ENCODE measurements at places on chromosomes 5 and 9.

- DNase-seq: no peak
Observed at GRCh38 chr9:115142090-115142489, 24.1 kb upstream of the TNC start.

GRCh38 chr5:176789873-176790615, 20.3 kb upstream of the UNC5A start:
- no peak for DNase-seq

DNA sequence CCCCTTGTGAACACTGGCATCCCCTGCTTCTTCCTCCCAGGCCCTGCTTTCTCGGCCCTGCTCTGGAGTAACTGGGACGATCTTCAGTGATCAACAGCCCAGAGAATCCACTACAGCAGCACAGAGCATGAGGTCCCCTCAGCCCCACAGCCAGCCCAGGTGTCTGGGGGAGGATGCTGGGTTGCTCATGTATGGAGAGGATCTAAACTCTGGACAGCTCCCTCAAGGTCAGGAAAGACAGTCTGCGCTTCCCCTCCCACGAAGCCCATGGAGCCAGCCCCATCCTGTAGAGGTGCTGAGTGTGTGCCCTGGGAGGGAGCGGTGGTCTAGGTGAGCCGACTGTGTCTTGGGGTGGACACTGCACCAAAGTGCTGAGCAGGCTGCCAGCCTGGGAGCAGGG, 190.2 kb downstream of the GABBR2 start:
- DNase-seq: no peak

GRCh38 chr9:126331964-126332748, 5.5 kb downstream of the MVB12B start:
- DNase-seq: no peak

- no peak for DNase-seq
Observed at GRCh38 chr5:179284751-179285631, 60.3 kb downstream of the ADAMTS2 start.

DNA sequence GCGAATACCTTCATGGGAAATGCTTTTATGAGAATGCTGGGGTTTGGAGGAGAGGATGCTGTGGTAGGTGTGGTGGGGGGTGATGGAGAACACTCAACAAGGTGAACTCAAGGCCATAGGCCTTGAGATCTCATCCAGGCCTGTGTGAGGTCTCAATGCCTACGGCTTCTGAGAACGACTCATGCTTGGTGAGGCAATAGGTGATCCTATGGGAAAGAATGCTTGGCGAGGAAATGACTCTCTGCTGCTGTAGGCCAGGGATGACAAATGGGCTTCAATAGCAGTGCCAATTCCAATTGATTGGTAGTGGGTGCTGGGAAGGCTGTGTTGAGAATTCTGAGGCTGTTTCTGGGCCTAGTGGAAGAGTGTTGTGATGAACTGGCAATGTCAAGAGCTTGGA, 280.2 kb upstream of the CLINT1 start:
- no peak for DNase-seq

GRCh38 chr9:96425500-96426169, 7.5 kb upstream of the ZNF367 start:
- no peak for DNase-seq

DNA sequence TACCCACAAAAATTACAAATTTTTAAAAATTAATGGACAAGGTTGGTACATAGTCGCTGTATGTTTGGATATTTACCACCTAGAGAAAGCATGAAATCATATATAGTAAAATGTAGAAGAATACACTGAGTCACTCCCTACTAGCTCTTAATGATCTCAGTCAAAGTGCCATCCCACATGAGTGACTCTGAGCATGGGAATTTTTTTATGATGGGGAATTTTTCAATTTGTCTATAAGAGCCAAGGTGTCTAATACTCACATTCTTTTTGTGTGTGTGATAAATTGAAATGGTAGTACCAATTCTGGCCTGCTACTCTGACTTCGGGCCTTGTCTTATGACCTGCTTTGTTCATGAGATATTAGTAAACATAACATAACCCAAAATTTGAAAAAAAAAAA, 483.2 kb downstream of the CDH10 start:
- no peak for DNase-seq

DNA sequence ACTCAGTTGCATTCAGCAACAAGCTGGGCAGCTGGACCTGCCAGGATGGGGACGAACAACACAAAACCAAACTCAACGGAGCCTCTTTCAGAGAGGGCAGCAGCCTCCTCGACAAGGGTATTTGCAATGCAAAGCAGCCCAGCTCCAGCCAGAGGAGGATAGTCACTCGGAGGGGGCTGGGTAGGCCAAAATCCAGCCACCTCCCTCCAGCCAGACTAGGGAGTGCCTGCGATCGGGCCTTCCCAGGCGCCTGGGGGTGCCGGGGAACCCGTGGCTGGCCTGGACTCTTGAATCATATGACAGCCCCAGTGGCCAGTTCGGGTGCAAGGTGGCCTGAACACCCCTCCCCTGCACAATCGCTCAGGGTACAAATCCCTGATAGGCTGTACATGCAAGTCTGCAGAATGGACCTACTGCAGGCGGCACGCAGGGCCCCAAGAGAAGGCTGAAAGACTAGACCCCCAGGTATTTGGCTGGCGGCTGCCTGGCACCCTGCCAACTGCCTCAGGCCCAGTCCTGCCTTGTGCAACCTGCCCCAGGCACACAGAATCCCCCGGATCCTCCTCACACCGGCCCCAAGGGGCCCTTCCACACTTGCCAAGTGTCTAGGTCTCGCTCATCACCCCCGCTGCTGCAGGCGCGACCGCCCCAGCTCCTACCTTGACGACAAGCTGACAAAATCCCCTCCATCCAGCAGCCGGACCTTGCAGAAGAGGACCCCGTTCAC, 1.3 kb downstream of the EEIG1 start:
- no peak for DNase-seq

GRCh38 chr5:72599519-72600370, 92.5 kb upstream of the ZNF366 start:
- no peak for DNase-seq

DNA sequence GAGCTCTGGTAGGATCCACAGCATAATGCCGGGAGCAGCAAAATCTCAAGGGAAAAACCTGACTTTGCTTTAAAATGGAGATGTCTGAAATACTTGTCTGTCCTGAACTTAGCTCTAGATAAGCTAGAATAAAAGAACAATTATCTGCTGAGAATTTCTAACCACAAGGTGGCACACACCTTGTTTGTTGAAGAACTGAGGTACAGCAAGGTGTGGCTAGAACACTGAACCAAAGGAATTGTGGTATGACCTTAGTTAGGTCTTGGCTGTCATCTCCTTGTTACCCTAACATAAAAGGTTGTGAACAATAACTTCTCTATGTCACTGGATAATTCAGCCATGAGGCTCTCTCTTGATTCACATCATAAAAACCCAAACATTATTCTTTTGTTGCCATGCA, 72.3 kb upstream of the ANXA1 start:
- DNase-seq: no peak

DNA sequence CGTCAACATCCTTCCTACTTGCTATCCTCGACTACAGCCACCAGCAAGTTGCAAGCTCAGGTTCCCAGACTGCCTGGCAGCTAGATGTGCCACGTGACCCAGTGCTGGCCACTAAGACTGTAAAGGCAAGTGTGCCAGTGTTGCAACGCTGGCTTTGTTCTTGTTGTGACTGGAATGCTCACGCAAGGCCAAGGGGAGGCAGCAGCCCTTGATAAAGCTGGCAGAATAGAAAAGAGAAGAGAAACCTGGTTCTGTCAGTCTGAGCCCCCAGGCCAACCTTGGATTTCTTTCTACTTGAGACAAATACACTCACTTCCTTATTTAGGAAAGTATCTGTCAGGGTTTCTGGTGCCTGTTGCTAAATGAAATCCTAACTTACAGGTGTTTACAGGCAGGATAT, 113.0 kb downstream of the KLHL3 start:
- DNase-seq: no peak

GRCh38 chr9:137130176-137130755, 8.7 kb upstream of the GRIN1 start:
- no peak for DNase-seq

DNA sequence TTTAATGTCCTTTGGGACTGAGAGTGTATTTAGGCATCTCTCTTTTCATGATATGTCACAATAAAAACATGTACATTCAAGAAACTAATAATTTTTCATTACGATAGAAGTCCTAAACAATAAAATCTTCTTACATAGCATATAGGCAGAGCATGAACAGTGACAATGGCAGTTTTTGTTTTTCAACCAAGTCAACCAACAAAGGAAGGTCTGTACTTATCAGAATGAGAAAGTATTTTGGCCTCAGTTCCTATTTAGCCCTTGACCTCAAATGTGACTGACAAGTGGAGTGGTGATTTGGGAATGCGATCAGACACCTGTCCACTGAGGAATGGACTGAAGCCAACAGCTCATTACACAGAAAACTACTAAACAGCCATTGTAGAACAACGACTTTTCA, 219.5 kb downstream of the TMEM161B start:
- no peak for DNase-seq

GRCh38 chr9:4242239-4242638, 57.6 kb downstream of the GLIS3 start:
- no peak for DNase-seq

- no peak for DNase-seq
Observed at GRCh38 chr5:38443390-38443789, 113.1 kb downstream of the LIFR start.

DNA sequence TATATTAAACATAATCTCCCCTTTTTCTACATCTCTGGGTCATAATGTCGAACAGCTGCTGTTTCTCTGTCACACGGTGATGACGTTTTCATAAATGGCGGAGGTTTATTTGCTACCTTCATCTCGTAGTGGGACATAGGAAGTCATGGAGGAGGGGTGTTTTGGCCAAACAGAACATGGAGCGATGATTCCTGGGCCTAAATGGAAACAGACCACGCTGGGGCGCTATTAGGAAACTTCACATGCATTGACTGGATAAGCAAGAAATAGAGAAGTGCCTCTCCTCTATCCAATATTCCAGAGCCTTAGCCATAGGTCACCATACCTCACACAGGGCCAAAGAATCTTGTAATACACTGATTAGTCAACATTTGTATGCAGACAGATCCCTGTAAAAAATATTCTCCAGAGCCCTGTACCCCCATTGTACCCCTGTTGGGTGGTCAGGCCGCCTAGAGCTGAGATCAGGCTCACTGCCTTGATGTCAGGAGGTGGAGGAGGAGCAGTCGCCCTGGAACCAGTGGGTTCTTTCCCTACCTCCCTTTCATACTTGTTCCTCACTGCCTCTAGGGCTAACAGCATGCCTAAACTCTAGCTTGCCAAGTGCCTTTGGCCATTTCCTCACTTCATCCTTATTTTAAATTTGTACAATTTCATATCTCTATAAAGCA, 77.8 kb upstream of the SPIN1 start:
- no peak for DNase-seq

- no peak for DNase-seq
Observed at GRCh38 chr5:123805300-123805699, 293.3 kb downstream of the CSNK1G3 start.

GRCh38 chr5:105581988-105582690, 2019.5 kb upstream of the NUDT12 start:
- DNase-seq: no peak

GRCh38 chr9:127018935-127019334, 103.5 kb downstream of the ANGPTL2 start:
- DNase-seq: no peak

GRCh38 chr5:1966461-1966860, 83.7 kb upstream of the IRX4 start:
- no peak for DNase-seq

GRCh38 chr5:52892242-52892878, 96.8 kb upstream of the ITGA2 start:
- DNase-seq: no peak

GRCh38 chr5:16812911-16813310, 123.2 kb downstream of the MYO10 start:
- DNase-seq: no peak

GRCh38 chr5:167973126-167973525, 318.3 kb upstream of the WWC1 start:
- DNase-seq: no peak

DNA sequence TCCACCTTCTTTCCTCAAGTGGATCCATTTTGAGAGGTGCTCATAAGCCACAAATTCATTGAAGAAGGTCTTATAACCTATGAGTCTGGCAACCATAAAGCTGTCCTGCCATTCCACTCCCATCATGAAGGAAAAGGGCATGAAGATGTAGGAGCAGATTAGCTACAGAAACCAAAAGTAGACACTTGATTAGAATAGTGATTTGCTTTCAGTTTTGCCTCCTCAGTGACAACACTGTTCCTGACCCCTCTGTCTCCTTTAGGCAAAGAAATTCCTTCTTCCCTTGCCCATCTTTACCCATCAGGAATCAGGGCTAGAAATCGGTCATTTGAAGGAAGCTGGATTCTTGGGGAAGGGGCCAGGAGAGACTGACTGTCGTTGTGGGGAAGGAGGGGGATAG, 55.2 kb downstream of the SLC28A3 start:
- no peak for DNase-seq

DNA sequence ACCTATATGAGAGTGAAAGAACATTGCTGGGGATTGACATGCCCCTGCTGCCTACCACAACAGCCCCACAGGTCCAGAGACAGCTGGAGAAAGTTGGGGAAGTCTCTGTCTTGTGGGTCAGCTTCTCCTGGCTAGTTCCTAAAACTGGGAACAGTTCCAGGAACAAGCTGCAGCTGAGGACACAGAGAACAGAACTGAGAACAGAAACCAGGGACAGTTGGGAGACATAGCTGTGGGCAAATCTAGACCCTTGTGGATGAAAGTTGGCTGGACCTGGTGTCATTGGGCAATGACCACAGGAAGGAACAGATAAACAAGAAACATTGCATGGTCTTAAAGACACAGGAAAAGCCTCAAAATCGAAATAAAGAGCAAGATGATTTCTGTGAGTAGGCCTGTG, 58.3 kb upstream of the MOCS2 start:
- no peak for DNase-seq

DNA sequence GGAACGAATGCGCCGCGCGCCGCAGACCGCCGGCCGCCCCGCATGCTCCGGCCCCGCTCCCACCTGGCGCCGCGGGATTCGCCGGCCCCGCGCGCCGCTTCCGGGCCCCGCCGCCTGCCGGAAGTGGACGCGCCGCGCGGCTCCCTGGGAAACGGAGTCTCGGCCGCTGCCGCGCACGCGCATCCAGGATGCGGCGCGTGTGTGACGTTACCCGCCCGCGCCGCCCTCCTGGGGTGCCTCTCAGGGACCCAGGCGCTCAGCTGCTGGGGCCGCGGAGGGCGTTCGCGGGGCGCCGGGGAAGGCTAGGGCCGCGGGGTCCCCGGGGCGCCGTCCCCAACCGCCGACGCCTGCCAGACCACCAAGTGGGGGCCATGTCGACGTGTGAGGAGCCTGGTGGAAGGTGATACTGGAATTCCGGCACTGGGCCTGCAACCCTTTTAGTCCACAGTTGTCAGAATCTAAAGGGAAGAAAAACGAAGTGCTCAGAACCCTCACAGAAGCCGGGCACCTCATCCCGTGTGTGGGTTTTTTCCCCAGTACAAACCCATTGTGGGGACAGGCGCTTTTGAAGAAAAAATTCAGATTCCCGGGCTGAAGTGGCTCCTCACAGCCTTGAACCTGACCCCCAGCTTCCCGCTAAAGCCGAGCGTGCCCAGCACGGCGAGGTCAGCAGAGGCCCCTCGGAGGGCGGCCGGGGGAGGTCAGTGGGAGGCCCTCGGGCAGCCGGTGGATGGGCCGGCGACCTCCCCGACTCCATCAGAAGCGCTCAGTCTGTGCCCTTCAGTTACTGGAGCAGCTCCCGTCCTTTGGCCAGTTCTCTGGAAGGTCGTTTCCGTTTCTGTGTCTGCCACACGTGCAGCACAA, at the start of gene CLPTM1L:
CLPTM1L (minus strand) TSS at position 125 of the 864 bp plus-strand sequence. CDS start 258 bp downstream, outside the sequence.
- peak; percentile 72 for DNase-seq

All from stimulated activated CD4-positive, alpha-beta T cell treated with anti-CD3 and anti-CD28 coated beads, Interleukin-1b, Interleukin-23, amount 100 ng/mL, for 1 hour (primary cell).